ENCODE measurements at places on chromosomes 1 and 21.

DNA sequence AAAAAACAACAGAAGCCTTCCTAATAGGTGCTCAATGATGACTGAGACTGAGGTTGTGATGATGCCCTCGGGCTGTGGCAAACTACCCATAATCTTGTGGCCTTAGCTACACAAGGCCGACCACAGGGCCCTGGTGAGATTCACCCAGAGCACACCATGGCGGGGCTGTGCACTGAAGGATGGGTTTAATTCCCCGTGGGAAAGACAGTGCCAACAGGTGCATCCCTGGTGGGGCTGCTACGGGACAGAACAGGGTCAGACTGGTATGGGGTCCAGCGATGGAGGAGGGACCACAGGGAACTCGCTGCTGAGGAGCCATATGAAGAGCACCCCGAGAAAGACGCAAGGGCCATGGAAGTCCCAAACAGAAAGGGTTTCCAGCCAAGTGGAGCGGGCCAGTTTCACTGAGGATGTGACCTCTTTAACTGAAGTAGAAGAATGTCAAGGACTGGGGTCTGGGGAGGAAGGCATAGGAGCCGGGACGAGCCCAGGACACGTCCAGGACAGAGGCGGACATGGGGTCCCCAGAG is 21.3 kb downstream of the PRDM15 start:
- no peak for DNase-seq

DNA sequence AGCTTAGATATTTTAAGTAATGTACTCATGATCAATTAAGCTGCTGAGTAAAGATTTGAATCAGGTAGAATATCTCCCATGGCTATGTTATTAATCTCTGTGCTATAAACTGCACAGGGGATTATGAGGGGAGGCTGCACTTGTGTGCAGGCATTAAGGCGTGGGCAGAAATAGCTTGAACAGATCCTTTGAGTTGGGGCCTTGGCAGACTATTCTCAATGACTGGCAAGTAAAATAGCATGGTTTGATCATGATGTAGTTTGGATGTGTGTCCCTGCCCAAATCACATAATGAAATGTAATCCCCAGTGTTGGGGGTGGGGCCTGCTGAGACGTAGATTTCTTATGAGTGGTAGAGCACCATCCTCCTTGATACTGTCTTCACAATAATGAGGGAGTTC is 220.3 kb downstream of the PLPP3 start:
- no peak for DNase-seq

GRCh38 chr1:23869051-23869450 is 961 bp upstream of the FUCA1 start:
- DNase-seq = no peak

GRCh38 chr1:218462116-218462515 is 117.0 kb downstream of the TGFB2 start:
- no peak for DNase-seq

DNA sequence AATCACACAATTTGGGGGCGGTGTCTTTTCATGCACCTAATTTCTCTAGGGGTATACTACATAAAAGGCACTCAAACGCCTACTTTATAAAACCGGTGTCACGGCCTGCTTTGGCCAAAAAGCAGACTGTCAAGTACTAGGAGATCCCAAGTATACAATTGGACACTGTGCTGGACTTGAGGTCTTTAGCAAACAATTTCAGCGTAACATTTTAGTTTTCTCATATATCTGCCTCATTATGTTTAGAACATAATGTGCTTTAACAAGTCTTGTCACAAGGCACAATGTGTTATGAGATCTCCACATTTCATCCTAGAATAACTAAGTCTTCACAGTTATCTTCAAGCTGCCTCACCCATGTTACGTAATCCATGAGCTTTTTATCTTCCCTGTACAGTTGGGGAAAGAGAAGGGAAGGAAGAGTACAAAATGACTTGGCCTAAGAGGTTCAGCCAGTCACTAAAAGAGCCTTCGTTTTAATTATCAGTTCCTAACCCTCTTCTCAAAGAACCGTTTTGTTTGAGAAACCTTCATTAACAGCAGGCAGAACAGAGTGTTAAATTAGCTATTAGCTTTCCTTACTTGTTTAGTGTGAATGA is 1.7 kb downstream of the SSX2IP start:
- no peak for DNase-seq

GRCh38 chr1:181107711-181108110 is 19.2 kb downstream of the IER5 start:
- no peak for DNase-seq

GRCh38 chr21:15442743-15443469 is 286.9 kb upstream of the USP25 start:
- no peak for DNase-seq

- no peak for DNase-seq
Observed at GRCh38 chr1:167426716-167427115, 91.6 kb downstream of the CD247 start.

DNA sequence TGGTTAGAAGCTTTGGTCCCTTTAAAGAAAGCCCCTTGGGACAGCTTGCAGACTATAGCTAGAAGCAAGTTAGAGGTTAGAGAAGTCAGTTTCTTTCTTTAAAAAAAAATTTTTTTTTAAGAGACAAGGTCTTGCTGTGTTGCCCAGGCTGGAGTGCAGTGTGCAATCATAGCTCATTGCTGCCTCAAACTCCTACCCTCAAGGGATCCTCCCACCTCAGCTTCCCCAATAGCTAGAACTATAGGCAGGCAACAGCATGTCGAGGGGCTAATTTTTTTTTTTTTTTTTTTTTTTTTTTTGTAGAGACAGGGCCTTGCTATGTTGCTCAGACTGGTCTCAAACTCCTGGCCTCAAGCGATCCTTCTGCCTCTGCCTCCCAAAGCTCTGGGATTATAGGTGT is 44.2 kb upstream of the ZNF326 start:
- DNase-seq = no peak

GRCh38 chr1:64517640-64518039 is 47.7 kb downstream of the CACHD1 start:
- no peak for DNase-seq

GRCh38 chr1:203359010-203359571 is 8.2 kb upstream of the FMOD start:
- no peak for DNase-seq

GRCh38 chr1:201648066-201648906 is 109.4 kb downstream of the NAV1 start:
- no peak for DNase-seq

GRCh38 chr21:38729754-38730379 is 75.9 kb upstream of the ETS2 start:
- no peak for DNase-seq

- DNase-seq = no peak
Observed at GRCh38 chr1:61842863-61843514, 100.7 kb downstream of the PATJ start.

DNA sequence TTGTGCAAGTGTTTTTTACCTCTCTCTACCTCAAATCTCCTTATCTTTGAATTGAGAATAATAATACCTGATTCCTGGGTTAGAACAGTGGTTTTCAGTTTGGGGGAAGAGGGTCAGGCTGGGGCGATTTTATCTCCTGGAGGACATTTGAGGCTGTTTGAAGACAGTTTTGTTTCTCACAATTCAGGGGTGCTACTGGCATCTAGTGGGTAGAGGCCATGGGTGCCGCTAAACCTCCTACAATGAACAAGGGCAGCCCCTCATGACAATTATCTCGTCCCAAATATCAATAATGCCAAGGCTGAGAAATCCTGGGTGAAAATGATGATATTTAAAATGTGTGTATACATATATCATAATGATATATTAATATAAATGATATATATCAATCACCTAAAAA is 139.1 kb upstream of the USH2A start:
- no peak for DNase-seq

GRCh38 chr1:95006681-95007080 is 66.1 kb downstream of the ALG14 start:
- DNase-seq = no peak

DNA sequence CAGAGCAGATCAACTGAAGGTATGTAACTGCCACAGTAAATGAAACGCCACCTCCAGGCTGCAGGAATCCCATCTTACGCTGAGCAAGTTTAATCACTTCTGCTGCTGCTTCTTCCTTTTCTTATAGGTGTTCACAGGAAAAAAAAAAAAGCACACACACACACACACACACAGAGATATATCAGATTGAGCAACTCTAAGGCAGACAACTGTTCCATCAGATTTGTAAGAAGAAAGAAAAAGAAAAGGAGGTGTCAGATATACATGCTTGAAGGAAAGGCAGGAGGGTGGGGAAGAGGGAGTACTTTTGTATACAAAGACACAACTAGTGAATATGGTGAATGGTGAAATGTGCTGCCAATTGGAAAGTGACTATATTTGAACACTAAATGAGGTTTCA is 28.6 kb downstream of the DSTYK start:
- DNase-seq = no peak

DNA sequence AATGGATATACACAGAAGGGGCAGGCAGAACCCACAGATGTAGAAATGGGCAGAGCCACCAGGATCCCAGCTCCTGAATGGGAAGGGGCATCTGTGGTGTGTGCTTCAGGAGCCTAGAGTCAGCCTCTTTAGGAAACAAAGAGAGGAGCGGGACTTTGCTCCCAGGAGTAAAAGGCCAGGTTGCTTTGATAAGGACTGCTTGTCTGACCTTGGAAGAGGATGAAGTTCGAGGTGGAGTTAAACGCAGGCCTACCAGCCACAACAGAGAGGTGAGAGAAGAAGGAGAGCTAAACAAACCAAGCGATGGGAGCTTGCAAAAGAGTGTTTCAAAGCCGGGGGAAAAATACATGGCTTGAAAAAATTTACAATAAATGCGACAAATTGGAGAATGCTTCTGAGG is 49.9 kb upstream of the TMPRSS2 start:
- no peak for DNase-seq

DNA sequence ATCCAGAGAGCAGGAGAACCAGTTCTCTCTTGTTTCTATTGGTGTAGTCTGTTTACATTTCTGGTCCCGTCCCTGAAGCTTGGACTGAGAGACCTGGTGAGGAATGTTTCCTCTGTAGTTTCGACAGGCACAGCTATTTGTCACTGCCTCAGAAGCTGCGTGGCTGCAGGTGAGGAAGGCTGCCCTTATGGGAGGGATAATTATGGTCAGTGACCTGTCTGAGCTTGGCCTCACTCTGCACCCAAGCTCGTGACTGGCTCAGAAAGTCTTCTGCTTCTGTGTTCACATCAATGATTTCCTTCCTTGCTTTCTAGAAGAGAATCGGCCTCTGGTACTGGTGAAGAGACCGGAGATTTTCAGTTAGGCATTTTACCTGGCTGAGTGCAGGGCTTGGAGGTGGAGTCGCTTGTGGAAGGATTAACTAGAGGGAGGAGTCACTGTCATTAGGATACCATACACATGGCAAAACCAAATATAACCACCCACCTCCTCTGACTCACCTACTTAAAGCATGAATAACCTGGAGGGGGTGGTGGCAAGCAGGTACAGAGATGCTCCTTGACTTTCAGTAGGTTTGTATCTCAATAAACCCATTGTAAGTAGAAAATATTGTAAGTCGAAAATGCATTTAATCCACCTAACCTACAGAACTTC is 19.9 kb upstream of the WDR26 start:
- DNase-seq = no peak

DNA sequence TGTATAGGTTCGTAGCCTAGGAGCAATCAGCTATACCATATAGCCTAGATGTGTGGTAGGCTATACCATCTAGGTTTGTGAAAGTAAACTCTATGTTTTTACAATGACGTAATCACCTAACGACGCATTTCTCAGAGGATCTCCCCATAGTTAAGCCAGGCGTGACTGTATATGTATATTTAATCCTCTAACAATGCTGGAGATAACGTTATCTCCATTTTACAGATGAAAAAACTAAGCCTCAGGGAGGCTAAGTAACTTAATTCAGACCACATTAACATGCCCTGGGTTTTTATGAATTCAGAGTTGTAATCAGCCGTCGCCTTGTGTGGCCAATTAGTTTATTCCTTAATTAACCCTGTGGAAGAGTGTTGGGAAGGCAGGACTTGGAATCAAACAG is 107.7 kb upstream of the PLXNA2 start:
- DNase-seq = no peak

- no peak for DNase-seq
Observed at GRCh38 chr1:185281245-185281644, 35.8 kb downstream of the IVNS1ABP start.

- peak; percentile 25 for DNase-seq
Observed at GRCh38 chr21:33196941-33197374, 32.8 kb upstream of the IFNAR2 start.

- no peak for DNase-seq
Observed at GRCh38 chr21:35426469-35426868, 377.4 kb upstream of the RUNX1 start.

DNA sequence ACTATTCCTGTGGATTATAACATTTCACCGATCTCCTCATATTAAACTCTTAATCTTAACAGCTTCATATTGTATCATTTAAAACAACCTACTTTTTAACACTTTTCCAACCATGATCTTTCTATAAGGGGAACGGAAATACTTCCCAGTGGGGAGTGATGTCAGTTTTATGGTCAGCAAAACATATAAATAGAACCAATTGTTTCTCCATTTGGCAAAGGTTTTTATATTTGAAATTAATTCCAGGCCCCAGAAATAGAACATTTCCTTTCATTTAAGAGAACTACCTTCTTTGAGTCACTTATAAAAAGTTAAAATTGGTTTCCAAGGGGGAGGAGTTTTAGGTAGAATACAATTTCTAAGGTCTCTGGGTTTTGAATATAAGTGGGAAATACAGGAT is 189.6 kb downstream of the TGFBR3 start:
- DNase-seq = no peak

DNA sequence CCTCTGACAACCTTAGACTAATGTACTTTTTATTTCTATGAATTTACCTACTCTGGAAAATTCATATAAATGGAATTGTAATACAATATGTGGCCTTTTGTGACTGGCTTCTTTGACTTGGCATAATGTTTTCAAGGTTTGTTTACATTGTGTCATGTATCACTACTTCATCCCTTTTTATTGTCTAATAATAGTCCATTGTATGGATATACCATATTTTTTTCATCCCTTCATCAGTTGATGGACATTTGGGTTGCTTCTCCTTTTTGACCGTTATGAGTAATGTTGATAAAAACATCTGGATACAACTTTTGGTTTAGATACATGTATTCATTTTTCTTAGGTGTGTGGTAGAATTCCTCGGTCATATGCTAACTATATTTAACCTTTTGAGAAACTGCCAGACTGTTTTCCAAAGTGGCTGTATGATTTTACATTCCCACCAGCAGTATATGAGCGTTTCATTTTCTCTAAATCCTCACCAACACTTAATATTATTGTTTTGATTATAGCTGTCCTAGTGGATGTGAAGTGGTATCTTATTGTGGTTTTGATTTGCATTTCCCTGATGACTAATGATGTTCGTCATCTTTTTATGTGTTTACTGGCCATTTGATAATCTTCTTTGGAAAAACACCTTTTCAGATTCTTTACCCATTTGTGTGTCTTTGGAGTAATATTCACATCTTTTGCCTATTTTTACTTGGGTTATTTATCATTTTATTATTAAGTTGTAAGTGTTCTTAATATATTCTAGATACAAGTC is 3.5 kb downstream of the RO60 start:
- no peak for DNase-seq

DNA sequence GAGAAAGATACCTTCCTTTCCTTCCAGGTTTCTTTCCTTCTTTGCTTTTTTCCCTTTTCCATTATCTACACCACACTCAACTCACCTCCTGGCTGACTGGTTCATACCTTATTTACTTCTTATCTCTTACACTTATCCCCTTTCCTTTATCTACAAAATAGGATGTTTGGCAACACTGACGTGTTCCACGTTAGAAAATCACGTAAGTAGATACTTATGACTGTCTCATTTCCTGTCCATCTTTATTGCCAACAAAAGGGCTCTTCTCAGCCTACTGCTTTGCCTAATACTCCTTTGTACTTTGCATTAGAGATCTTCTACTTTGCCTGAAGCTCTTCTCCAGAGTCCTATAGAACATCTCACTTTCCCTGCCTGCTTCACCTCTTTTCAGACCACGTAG is 25.1 kb downstream of the SYNJ1 start:
- DNase-seq = no peak

All from activated T-helper 1 cell treated with Interleukin-2 at 50 U/mL for 16 hours (primary cell).